Kidney (tissue), 22 donors: ENCODE measurements at places on chromosomes 12 and 14. TPM values are rescaled to one million over a fixed set of nuclear protein-coding genes. Genes with fewer than 3 reads are reported as not detected.

DNA sequence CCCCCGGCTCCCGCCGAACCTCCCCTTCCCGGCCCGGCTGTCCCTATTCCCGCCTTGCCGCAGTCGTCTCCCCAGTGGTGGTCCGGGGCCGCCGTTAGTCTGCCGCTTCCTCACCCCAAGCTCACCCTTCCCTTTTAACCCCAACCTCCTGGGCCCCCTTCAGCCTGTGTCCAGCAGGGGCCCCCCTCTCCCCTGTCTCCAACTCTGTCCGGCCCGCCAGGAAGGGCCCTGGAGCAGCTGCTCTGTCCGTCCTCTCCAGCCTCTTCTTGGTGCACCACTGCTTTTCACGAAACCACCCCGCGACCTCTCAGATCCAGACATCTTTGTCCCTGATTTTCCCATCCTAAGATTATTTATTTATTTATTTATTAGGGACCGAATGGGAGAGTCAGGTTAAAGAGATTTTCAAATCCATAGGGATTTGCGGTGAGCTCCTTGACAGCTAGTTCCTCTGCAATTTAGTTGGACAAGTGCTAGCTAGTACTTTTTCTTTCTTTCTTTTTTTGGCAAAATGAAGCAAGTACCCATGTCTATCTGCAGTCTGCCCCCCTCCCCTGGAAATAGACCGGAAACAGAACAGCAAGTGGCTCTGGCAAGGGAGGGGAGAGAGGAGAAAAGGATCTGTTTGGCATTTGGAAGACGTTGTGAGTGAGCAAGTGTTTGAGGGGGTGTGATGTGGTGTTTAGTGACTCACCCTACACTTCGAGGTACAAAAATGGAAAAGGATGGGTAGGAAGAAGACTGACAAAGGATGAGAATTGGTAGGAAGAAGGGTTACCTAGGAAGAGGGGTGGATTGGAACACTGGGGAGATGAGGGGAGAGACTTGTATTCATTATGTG is 632 bp downstream of the UBR7 start:
- DNase-seq = peak; percentile 66

DNA sequence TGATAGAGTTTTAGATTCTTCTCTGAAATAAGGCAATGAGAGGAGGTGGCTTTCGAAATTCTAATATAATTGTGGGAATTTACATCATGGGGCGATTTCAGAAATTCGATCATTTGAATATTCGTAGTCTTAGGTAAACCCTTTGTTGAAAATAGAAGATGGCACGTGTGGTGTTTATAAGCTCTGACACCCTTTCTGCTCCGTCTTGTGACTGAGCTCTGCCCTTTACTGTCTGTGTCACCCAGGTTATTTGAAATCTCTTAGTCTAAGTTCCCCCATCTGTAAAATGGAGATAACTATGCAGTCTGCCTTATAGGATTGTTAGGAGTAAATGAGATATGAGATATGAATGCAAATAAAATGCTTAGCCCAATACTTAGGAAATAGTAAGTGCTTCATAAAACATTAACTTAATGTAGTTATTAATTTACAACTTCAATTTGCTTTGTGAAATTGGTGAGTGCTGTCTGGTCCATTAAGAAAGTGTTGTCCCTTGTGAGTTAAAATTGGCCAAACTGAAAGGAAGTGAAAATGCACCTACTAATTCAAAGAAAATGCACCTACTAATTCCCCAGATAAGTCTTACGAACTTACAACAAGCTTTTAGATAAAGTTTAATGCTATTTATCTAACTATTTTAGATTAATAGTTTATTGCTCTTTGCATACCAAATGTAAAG is 1.5 kb downstream of the BMAL2 start:
- peak; percentile 12 for DNase-seq

GRCh38 chr14:104519721-104520120 is 59.8 kb upstream of the C14orf180 start:
- no peak for DNase-seq

DNA sequence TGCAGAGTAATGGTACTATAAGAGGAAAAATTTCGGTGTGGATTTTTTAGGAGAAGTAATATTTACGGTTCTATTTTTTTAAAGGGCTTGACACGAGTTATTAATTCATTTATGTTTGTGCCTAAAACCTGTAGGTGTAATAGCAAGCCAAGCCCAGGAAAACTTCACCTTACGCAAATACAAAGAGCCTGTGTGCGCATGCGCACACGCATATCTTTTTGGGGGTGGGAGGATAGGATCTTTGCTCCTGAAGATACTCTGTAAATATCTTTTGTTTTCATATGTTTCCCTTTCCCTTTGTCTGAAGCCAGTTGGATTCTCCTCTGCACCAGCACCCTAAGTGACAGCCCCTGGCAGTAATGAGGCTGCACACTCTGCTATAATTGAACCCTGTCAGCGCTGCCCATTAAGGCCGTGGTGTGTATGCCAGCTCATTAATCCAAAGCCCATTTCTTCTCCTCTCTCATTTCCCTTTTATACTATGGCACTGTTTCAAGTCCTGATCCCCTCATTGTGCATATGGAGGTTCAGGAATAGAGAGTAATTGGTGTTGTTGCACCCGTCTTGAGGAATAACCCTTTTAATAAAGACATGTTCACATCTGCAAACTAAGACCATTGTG is 327.2 kb upstream of the E2F7 start:
- DNase-seq = no peak

DNA sequence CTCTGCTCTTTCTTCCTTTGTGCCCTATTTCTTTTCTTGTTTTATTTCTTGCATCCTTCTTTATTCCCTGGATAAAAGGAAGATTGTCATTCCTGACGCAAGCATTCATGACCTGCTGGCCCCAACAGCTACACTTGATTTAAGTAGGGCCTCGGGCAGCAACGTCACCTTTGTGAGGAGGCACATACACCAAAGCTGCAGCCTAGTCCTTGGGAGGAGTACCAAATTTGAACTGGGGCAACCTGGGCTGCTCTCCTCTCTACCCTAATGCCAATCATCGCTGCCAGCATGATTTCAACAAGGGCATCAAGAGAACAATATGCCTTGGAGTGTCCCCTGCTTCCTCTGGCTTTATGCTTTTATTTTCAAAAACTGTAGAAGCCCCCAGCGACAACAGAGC is 76.4 kb downstream of the C12orf50 start:
- no peak for DNase-seq

The CCDC197 gene
- not detected for polyA plus RNA-seq

DNA sequence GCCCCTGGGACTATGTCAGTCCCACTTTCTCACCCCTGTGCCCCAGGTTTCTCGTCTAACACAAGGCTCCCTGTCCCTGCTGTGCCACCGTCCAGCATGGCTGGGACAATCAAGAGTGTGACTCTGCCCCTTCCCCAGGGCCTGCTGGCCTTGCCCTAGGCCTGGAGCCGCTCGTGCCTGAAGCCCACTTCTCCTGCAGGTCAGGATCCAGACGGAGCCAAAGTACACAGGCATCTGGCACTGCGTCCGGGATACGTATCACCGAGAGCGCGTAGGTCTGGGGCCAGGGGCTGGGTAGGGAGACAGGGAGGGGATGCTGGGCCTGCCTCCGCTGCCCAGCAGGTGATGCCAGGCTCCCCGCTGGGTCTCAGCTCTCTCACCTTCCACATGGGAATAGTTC is 2.8 kb downstream of the SLC25A47 start:
- DNase-seq = no peak

DNA sequence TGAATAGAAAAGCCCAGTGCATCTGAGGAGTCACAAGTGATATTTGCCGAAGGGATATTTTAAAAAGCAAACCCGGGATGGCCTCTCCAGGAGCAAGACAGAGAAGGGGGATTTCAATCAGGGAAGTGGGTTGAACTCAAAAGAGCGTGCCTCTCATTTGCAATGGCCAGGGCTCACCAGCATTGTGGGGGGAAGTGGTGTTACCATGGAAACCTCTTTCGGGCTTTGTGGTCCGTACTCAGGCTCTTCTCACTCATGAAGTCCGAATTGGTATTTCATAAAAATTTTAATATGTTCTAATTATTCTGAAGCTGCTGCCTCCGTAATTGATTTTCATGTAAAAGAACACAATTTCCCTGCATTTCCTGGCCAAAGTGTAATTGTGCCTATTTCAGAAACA is 79.8 kb downstream of the SLC15A4 start:
- no peak for DNase-seq

The CIROP gene
- polyA plus RNA-seq = not detected

DNA sequence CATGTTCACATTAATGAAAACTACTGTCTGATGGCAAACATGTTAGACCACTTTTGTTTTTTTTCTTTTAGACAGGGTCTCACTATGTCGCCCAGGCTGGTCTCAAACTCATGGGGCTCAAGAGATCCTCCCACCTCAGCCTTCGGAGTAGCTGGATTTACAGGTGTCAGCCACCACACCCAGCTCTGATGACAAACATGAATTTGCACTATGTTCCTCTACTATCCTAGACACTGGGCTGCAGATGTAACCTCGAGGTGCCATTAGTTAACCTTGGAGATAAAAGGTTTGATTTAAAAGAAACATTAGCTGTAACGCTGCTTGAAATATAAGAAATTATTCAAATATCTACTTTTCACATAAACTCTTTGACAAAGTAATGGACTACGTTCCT is 8.1 kb downstream of the VPS37B start:
- no peak for DNase-seq

The POTEG gene
- not detected for polyA plus RNA-seq

The SLC24A4 gene
- 0.32 TPM for polyA plus RNA-seq

The SLC4A8 gene
- polyA plus RNA-seq = 3.4 TPM

DNA sequence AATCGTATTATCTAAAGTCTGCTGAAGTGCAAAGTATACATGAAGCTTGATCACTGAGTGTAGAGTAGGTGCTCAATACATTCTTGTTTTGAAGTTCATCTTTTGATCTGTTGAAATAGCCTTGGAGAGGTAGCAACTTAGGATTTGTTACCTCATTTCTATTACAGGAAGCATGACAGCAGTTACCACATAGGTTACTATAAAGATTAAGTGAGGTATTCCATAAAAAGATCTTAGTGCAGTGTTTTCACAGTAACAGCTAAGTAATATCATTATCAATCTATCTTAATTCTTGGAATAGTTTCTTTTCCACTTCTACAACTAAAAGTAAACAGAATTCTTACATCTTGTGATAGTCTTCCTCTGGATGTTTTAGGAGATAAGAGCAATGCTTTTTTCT is 50.9 kb downstream of the BTBD7 start:
- DNase-seq = no peak

- DNase-seq = no peak
Measured at GRCh38 chr14:96054661-96055060, 15.5 kb downstream of the C14orf132 start.

The CALCOCO1 gene
- 82.2 TPM for polyA plus RNA-seq

DNA sequence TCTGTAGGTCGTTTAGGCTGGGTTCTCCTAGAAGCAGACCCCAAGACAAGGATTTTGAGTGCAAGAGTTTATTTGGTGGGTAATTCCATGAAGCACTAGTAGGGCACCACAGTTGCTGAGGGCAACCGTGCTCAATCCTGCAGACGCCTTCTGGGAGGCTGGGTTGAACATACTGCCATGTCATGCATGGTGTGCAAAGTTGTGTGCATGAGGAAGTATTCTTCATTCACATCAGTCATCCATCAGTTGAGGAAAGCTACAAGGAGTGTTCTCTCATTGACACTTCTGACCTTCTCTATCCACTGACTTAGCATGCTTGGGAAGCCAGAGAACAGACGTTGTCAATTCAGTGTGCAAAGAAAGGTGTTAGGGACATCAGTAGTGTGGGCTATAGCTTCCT is 179.2 kb downstream of the PTPN11 start:
- no peak for DNase-seq

The PLEKHG7 gene
- polyA plus RNA-seq = 0.45 TPM

- DNase-seq = no peak
Measured at GRCh38 chr14:101980700-101981099, 16.3 kb downstream of the DYNC1H1 start.

DNA sequence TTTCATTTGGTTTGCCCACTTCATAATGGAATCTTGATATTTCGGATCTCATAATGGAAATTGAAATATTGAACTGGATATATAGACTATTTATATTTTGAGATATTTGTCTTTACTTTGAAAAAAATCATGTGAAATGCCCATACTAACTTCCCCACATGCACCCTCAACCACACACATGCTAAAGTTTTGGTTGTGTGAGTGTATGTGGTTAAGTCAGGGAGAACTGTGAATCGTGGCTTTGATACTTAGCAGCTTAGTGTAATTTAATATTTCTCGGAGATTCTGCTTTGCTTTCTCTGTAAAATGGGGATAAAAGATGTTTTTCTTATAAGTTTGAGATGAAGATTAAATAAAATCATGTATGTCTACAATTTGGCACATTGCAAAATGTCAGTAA is 162.1 kb downstream of the OTOGL start:
- DNase-seq = no peak

DNA sequence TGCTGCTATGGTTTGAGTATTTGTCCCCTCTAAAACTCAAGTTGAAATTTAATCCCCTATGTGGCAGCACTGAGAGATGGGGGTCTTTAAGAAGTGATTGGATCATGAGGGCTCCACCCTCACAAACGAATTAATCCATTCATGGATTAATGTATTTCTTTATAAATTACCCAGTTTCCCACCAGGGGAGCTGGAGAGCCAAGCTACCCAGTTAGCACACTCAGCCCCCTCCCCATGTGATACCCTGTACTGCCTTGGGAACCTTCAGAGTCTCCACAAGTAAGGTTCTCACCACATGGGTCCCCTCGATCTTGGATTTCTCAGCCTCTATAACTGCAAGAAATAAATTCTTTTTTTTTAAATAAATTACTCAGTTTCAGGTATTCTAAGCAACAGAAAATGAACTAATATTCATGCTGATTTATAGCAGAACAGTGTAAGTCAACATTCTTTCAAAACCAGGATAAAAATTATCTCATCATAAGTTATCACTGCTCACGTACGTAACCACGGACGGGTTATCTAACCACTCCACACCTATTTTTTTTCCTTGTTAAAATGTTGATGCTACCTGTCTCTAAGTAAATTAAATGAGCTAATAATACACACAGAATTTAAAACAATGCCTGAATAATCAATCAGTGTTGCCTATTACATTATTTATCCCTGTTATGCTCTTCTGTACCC is 3.6 kb downstream of the NAP1L1 start:
- no peak for DNase-seq

The NEUROD4 gene
- not detected for polyA plus RNA-seq

The BMAL2 gene
- polyA plus RNA-seq = 0.47 TPM

DNA sequence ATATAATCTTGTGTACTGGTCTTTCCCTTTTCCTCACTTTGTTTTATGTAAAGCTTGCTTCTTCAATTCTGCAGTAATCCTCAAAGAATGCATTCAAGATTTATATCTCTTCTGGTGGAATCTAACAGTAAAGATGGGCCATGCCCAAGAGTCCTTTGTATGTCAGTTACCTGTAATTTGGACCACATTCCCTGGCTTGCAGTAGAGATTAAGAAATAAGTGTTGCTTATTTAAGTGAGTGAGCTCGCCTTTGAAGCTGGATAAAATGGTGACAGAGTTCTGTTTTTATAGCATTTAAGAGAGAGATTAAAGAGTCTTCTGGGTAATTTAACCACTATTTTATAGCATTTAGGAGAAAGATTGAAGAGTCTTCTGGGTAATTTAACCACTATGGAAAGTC is 262.1 kb upstream of the ATP2B1 start:
- no peak for DNase-seq

DNA sequence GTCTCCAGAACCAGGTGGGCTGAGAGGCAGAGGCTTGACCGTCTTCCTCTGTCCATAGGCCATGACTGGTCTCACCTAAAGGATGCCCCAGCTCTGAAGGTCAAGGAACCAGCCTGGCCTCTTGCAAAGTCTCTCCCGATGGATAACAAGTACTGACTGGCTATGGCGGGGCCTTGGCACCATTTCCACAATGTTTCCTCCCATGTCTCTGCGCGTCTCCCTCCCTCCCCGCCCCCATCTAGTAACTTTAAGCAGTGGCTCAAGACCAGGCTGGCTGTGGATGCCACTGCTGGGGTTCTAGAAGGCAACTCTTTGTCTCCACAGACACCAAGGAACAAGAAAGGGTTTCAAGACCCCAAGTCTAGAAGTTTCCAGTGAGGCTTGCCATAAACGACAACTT is 275.5 kb downstream of the DPF3 start:
- DNase-seq = no peak
